HEK293T (cell line): ENCODE measurements at places on chromosomes 2 and 18.

DNA sequence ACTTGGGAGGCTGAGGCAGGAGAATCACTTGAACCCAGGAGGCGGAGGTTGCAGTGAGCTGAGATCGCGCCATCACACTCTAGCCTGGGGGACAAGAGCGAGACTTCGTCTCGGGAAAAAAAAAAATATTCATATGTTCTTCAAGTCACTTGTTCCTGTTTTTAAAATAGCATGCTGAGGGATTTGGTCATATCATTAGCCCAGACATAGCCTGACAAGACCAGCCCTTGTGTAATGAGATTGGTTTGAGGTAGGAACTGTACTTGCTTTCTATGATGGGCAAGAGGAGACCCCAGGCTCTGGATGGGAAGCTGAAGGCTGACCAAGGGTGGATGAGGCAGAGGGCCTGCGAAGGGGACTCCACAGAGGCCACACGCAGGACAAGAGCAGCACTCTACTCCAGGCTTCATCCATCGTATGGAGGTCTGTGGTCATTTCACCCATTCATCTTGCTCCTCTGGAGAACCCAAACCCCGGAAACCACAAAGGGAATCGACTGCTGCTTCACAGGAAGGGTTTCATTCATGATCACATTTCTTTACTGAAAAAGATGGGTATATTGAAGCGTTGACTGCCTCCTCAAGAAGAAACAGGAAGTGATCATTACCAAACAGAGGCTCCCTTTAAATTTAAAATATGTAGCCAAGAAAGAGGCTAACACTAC lies 87.1 kb upstream of the ZNF397 start:
- DNase-seq, result no peak

- DNase-seq, result no peak
Measured at GRCh38 chr2:222835143-222835822, 25.6 kb upstream of the ACSL3 start.

DNA sequence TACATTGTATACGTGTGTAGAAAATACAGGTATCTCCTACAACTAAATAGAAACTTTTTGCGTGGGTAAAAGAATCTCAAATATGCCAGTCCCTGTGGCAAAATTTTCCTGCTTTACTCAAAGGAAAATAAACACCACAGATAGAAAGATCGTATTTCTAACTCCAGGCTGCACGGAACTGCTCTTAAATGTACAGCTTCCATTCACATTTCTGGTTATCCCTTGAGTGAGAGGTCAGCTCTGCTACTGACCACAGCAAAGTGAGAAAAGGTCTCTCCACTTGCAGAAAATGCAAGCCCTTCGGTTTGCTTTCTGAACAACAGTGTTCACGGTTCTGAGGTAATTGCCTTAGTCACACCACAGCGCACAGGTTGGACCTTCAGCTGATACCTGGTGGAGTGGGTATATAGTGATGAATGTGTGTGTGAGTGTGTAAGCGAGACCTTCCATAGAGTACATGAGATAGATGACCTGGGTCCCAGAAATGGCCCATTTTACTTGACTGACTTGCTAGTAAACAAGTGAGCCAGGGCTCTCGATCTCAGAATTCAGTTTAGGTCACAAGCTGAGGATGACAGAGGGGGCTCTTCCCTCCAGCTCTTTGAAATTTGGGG lies 52.1 kb downstream of the ALPK2 start:
- no peak for DNase-seq

- no peak for DNase-seq
Measured at GRCh38 chr2:150191349-150191748, 296.1 kb downstream of the RND3 start.

DNA sequence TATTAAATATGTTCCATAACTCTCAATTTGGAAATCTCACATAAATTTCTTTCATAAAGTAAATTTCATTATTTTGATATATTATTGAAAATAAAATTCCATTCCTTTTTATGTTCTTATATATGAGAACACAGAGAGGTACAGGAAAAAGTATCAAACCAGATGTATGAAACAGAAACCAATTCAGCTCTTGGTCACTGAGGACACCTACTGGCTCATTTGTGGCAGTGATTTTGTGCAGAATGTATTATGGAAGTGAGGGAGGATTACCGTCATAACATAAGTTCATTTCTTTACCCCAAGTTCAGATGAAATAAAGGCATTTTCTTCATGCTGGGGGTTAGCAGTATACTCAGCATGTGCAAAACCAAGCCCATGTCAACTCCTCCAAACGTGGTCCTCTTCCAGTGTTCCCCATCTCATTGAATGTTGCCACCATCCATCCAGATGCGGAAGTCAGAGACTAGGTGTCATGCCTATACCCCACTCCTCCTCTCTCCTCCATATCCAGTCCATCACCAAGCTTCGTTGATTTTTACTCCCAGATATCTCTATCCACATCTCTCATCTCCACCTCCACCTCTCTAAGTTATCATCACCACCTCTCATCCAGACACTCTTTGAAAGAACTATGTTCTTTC lies 41.7 kb upstream of the MALL start:
- DNase-seq, result peak; percentile 40

DNA sequence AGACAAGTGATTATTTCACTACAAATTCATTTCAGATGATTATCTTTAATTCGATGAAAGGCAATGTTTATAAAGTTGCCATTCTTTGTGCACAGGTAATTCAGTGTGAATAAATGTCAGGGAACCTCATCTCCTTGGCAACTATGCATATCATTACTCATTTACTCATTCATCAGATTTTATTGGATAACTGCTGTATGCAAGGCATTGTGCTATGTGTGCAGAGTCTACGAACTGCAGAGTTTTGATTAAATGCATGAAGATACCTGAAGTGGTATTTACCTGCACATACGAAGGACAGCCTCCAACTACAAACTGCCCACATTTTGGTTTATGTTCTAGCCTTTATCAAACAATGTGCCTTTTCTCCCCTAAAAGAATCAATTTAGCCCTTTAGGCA lies 3.5 kb downstream of the RND3 start:
- no peak for DNase-seq
